Putamen (tissue), 1 donor: ENCODE measurements at places on chromosomes 3 and 15.

DNA sequence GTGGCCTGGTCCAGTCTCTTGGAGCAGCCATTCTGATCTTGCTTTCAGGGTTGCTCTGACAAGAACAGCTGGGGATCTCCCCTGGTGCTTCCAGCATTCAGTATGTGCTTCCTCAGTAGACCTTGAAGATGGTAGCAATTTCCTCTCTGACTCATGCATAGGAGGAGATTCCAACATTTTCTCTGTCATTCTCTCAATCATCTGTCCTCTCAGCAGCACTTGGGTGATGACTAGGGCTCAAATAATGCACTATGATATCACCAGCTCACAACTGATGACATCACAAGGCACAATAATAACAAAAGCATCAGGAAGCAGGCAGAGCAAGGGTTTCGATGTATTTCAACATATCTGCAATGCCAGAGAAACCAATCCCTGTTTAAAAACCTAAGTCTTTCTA, 52.7 kb downstream of the NFKBIZ start:
- no peak for DNase-seq

DNA sequence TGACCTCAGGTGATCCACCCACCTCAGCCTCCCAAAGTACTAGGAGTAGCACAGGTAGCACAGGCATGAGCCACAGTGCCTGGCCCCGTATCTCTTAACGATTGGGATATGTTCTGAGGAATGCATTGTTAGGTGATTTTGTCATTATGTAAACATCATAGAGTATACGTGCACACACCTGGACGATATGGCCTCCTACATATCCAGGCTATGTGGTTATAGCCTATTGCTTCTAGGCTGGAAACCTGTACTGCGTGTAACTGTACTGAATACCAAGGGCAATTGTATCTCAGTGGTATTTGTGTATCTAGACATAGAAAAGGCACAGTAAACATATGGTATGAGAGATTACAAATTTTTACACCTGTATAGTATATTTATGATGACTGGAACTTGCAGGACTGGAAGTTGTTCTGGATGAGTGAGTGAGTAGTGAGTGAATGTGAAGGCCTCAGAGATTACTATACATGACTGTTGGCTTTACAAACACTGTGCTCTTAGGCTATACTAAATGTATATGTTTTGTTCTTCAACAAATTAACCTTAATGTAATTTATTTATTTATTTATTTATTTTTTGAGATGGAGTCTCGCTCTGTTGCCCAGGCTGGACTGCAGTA, 120.7 kb downstream of the MBNL1 start:
- DNase-seq = no peak

- DNase-seq = no peak
Observed at GRCh38 chr3:196108075-196108743, 26.3 kb upstream of the TFRC start.

GRCh38 chr3:125990253-125990970, 21.4 kb downstream of the ROPN1B start:
- no peak for DNase-seq

DNA sequence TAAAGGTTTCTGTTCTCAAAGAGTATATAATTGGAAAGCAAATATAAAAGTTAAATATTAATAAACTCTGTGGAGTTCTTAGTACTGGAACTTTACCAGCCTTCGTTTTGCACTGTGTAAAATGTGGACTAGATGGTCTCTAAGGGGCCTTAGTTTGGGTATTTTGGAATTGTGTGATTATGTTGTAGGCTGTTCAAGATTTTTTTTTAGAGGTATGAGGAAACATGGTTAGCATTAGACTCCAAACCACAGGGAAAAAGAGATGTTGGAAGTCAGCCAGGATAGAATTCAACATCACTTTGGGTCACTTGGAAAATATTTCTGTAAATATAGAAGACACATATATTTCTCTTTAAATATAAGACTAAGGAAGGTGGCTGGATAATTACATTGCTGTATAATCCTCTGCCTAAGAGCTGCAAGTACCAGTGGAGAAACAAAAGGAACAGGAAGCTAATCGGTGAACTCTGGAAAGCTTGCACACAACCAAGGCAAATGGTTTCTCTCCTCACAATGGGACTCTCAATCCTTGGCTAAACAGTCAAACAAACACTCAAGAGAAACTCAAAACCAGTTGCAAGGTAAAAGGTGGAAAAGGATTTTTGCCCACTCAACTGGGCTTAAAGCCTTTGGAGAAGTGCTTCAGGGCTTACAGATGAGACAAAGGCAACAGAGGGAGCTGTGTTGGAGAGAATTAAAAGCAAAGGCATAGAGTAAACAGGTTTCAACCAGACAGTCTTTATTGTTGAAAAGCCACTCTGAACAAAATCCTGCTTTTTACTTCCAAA, 141.7 kb downstream of the NR1D2 start:
- no peak for DNase-seq

DNA sequence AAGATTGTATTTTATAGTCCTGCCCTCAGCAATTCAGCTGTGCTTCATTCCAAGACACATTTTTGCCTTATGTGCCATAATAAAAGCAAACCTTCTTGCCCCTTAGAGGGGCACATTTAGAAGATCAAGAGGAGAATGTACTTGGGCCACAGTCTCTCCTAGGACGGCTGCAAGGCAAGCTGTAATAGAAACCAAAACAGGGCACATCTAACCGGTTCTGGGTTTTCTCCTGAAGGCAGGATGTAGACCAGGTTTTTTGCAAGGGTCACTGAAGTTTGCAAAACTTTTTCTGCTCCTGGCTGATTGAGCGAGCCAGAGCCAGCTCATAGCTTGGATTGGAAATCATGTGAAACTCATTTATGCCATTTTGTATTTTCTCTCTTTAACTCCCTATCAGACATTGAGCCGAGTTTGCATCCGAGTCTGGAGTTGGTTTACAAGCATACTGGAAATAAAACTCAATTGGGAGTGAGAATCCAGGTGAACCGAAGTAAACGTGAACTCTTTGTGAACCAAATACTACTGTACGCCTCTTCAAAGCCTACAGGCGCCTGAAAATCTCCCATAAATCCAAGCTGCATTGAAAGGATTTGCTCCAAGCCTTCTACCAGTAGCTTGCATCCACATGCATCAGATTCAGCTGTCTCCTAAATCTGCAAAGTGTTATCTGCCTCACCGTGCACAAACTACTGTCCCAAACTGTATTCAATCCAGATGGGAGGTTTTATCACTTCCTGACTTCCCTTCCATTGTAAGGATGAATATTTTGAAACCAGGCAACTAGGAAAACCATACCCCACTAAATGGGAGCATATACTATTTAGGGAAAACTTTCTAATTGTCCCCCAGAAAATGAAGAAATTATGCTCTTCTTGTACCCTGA, 60.9 kb upstream of the TSC22D2 start:
- no peak for DNase-seq

DNA sequence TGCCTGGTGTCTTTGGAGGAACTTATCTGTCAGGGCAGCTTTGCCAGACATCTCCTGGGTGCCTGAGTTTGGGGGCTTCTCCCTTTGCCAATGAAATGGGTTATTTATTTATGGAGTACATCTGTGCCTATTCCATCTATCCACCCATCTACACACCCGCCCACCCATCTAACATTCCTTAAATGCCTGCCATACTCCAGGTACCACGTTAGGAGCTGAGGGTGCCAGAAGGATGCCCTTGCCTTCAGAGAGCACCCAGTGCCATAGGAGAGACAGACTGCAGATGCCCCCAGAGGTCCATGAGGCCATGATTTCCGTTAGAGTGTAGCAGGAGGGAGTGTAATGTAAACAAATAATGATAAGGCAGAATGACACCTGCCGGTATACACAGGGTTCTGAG, 21.8 kb upstream of the KIF23 start:
- no peak for DNase-seq

GRCh38 chr3:127406309-127407025, 118.6 kb upstream of the PRR20G start:
- no peak for DNase-seq

- no peak for DNase-seq
Observed at GRCh38 chr3:190780524-190780923, 82.0 kb downstream of the GMNC start.

- no peak for DNase-seq
Observed at GRCh38 chr15:22979238-22980188, 655 bp downstream of the CYFIP1 start.

- DNase-seq = no peak
Observed at GRCh38 chr3:134057006-134057653, 27.4 kb upstream of the SLCO2A1 start.

GRCh38 chr15:57432141-57432741, 55.9 kb downstream of the CGNL1 start:
- DNase-seq = peak; percentile 32

GRCh38 chr3:105847452-105847851, 21.4 kb downstream of the CBLB start:
- DNase-seq = no peak

DNA sequence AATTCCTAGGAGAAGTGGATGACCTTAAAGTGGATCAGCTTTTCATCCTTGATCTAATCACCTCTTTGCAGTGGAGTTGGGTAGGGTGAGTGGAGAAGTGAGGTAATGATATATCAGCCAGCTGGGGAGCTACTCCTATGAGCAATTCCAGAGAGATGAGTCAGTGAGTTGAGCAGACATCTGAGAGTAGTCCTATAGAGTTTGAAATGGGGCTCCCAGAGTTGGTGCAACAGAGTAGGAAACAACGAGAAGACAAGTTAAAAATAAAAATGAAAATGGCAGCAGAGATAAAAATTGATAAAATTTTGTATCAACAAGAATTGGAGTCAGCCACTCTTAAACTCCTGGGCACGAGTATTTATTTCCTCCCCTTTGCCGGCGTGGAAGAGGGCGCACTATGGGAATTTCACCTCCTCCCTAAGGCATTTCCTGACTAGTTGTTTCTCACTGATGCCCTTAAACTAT, 150.8 kb upstream of the DPH6 start:
- no peak for DNase-seq

DNA sequence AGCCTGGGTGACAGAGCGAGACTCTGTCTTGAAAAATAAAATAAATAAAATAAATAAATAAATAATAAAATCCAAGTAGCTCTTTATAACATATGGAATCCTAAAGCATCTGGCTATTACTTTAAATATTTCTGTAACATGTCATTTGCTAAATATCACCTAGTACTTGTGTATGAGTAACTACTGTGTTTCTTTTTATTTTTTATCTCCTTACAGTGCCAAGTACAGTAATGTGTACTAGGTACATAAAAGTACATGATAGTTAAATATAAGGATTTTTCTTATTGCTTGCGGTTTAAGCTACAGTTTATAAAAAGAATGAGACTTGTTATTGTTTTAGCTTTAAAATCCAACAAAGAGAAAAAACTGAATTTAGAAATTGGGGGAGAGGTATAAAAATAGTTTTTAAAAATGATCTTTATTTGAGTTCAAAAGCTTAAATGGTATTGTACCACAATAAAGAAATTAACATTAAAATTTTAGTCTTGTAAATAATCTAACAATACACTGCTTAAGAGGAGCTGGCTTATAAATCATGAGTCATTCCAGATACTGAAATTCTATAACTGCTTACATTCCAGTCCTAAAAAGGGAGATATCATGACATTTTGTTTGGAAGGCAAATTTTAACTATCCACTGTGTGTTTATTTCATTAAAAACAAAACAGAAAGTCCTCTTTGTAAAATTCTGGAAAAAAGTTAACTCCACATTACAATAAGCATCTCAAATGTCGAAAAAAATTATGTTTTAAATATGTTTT, 73.1 kb downstream of the FGF7 start:
- DNase-seq = no peak

- DNase-seq = no peak
Observed at GRCh38 chr15:60003243-60004008, 685 bp upstream of the FOXB1 start.

DNA sequence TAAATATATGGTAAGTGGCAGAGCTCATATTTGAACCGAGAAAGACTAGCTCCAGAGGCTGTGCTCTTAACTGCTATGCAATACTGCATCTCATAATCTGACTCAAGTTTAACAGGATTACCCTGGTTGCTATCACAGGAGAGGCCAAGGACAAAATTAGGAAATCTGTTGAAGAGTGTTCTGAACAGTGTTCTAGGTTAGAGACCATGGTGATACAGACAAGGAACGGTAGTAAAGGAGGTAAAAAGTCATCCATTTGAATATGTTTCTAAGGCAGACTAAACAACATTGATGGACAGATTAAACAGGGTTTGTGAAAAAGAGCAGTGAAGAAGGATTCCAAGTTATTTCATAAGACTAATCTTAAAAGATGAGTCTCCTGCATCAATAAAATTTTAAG, 22.1 kb downstream of the PLOD2 start:
- no peak for DNase-seq

- no peak for DNase-seq
Observed at GRCh38 chr15:70505411-70505919, 257.9 kb downstream of the UACA start.

DNA sequence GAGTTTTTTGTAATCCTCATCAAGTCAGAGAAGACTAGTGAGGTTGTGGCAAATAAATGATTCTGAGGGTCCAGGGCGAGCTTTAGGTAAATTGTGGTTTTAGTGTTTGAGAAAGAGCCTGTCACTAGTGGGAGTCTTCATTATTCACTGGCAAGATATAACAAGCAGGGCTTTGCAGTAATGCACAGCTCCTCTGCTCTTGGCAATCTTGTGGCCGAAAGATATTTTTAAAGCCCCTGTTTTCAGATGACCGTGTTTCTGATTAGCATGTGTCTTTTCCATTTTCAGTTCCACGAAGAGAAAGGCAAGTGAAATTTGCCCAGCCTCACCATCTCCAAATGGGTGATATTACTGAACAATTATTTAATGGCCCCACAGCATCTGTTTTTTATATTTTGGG, 154.0 kb upstream of the BCL6 start:
- no peak for DNase-seq

DNA sequence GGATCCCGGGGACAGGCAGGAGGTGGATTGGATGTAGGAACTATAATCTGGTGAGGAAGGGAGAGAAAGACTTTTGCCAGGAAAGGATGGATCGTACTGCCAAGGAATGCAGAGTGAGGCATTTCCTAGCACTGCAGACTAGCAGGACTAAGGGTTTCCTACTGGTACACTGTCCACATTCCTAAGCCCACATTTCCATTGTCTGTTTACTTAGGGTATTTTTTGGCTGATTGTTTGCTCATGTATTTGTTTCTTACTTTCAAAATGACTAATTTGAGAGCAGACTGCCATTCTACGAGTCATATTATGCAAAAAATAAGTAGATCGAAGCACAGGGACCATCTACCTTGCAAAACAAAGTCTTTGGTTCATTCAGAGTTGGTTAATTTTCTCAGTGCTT, 1029.5 kb upstream of the NR2F2 start:
- no peak for DNase-seq
